Right kidney (tissue), 9 donors: ENCODE measurements at places on chromosomes 1 and 21.

GRCh38 chr1:33561576-33561975, 89.1 kb downstream of the ZSCAN20 start:
- DNase-seq = no peak

- peak; percentile 86 for DNase-seq
These were observed 1.4 kb upstream of the IRF2BP2 start for GRCh38 chr1:234611225-234611846.

DNA sequence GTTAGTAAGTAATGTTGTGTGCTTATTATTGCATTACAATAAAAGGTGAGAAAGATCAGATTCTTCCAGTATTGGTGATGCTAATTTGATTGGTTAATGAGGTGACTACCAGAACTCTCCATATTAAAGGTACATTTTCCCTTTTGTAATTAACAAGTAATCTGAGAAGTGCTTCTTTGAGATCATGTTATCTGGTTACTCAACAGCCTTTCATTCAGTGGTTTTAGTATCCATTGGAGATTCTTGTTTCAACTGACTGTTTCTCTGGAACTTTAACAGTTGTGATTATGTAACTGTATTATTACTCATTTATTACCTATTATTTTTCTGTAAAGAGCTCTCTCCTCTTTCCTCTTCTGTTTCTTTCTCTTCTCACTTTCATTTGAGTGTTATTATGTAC, 86.7 kb downstream of the PEX14 start:
- no peak for DNase-seq

- no peak for DNase-seq
These were observed 28.1 kb upstream of the WASF2 start for GRCh38 chr1:27517907-27518718.

- DNase-seq = no peak
These were observed 169.3 kb upstream of the ZP4 start for GRCh38 chr1:238060061-238060460.

- no peak for DNase-seq
These were observed 328.5 kb downstream of the TBX15 start for GRCh38 chr1:118659646-118660045.

- no peak for DNase-seq
These were observed 37.8 kb downstream of the FMO3 start for GRCh38 chr1:171128463-171128862.

- DNase-seq = peak; percentile 9
These were observed 85.9 kb downstream of the TCP10L start for GRCh38 chr21:32499249-32500055.

- peak; percentile 9 for DNase-seq
These were observed 71.4 kb upstream of the PPP2R5A start for GRCh38 chr1:212213784-212214183.

- no peak for DNase-seq
These were observed 2.8 kb upstream of the ADORA1 start for GRCh38 chr1:203124546-203125317.

DNA sequence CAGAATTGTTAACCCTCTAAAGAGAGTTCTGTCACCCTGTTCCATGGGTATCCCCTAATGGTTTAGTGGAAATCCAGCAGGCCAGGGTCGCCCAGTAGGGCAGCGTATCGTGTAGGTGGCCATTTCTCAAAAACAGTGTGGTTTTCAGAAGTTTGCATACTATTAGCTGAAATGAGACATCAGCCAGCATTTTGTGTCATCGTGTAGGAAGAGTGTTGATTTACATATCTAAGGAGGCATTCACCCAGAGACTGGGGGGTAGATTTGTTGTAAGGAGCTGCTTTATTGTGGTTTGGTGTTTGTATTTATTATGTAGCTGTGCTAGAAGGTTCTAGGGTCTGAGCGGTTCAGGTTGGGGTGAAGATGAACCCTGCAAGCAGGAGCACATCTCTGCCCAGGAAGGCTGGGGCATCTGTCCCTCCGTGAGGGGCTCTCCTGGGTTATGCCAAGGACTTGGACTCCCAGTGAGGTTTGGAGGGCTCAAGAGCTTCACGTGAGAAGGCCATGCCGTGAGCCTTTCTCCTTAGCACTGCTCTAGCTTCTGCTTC, 174.4 kb downstream of the PGBD5 start:
- DNase-seq = no peak

- no peak for DNase-seq
These were observed 133.2 kb downstream of the ADSS2 start for GRCh38 chr1:244318512-244318911.

GRCh38 chr1:185322636-185323035, 5.6 kb upstream of the IVNS1ABP start:
- DNase-seq = no peak

- no peak for DNase-seq
These were observed 2.0 kb downstream of the TFF2 start for GRCh38 chr21:42348762-42349161.

DNA sequence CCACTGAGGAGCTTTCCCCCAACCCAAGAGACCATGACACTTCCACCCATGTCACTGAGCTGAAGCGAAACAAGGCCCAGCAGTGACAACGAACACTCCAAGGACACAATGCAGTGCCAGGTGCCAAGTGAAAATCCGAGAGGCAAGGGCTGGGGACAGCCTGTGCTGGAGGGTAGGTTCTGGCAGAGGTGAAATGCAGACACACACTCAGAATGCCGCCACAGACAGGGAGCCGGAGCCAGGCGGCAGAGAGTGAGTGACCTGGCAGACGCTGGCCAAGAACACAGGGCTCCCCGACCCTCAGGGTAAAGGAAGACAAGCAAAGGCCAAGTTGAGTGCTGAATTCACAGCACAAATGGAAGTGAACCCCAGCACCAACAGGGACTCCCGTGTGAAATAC, 78.9 kb downstream of the CD46 start:
- DNase-seq = no peak

DNA sequence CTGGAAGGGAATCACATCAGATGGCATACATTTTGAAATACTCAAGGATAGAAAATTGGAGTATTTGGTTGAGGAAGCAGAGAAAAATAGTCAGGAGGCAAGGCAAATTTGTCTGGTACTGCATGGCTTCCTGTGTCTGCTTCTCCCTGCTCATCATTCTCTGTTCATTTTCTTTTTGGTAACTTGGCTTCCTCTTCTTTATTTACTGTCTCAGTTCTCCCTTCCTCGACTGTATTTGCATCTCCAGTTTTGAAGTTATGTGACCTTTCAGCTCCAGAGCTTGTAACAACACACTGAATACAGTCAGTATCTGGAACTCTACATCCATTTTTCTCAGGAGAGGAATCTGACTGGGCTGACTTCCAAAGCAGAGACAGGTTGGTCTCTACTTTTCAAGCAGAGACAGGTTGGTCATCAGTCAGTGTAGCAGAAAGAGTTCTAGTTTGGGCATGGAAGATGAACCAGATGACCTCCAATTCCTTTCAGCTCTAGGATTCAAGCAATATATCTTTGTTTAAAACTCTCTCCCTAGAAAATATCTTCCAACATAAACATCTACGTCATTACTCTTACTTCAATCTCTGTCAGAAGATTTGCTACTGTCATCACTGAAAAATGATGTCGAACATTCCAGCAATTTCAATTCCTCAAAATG, 571.2 kb downstream of the ADGRL2 start:
- no peak for DNase-seq

DNA sequence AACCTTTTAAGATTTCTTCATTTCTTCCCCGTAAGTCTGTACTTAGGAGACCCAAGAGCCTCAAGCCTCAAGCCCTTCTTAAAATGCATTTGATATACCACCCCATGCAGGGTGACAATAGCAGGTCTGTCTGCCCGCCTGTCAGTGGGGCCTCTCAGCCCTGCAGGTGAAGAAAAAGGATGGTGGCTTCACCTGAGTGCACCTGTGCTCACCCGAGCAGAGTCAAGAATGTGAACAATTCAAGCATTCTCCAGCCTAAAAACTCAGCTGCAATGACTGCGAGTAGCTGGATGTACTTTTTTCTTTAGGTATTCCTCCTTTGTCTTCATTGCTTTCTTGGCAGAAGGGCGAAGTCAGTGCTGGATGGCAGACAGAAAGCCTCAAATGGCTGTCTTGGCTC, 203.3 kb downstream of the LMX1A start:
- no peak for DNase-seq

- no peak for DNase-seq
These were observed 5.4 kb upstream of the TINAGL1 start for GRCh38 chr1:31570906-31571305.

GRCh38 chr1:209427811-209428210, 155.7 kb upstream of the CAMK1G start:
- DNase-seq = no peak

DNA sequence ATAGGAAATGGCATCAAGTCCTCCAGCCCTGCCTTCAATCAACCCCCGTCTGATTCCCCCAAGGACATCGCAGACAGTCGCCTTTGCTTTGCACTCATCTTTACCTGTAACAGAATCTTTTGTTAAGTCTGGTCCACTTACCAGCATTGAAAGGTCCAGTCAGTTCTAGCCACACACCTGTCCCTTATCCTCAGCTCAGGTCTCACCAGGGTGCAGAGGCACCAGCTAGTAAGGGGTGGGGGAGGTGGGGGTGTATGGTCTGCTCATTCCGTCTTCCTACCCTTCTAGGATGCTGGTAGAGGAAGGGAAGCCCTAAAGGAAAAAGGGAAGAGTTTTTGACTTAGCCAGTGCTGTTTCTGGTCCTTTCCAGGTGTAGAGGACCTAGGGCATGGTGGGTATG, 427.7 kb downstream of the MATN1 start:
- DNase-seq = no peak
